ENCODE measurements at places on chromosomes 3 and 15.

DNA sequence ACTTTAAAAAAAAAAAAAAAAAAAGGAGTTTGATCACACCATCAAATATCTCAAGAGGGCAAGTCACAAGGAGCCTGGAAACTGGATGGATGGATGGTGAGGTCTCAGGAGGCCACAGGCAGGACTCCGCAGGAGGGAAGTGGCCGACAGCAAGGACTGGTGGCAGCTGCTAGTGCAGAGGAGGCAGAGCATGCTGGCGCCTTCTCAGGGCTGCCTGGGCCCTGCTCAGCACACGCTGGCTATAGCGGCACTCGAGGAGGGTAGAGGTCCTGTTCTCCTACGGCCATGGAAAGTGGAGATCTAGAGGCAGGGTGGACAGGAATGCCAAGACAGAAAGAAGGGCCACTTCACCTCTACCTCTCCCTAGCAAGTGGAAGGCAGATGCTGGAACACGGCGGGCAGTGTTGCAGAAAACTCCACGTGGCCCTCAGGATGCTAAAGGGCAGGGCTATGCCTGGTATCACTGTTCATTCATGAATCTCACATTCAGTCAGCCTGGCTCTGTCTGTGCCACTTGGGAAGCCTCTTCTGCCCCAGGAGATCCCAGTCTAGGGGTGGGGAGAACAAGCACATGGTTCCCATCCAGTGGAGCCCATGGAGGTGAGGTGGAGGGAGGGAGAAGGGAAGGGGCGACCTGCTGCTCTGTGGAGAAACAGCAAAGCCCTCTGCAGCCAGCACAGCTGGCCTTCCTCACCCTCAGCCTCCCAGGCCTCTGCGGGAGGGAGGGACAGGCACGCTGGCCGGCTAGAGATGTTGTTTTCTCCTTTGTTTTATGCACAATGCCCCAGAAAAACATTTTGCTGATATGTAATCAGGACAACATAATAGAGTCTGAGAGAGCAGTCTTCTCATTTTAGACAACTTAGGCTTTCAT is 71.0 kb downstream of the OXNAD1 start:
- DNase-seq = no peak

GRCh38 chr3:152279479-152279878 is 10.8 kb downstream of the MBNL1 start:
- DNase-seq = no peak

DNA sequence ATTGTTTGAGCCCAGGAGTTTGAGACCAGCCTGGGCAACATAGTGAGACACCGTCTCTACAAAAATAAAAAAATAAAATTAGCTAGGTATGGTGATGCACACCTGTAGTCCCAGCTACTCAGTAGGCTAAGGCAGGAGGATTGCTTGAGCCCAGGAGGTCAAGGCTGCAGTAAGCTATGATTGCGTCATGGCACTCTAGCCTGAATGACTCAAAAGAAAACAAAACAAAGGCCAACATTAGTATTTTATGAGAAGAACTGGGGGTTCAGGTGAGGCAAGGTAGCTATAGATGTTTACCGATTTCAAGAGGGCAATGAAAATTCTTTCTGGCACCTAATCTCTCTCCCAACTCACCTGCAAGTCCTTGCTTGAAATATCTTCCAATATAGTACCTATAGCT is 77.2 kb downstream of the GREM1 start:
- no peak for DNase-seq

- DNase-seq = no peak
Measured at GRCh38 chr15:38849046-38849445, 284.4 kb upstream of the RASGRP1 start.

DNA sequence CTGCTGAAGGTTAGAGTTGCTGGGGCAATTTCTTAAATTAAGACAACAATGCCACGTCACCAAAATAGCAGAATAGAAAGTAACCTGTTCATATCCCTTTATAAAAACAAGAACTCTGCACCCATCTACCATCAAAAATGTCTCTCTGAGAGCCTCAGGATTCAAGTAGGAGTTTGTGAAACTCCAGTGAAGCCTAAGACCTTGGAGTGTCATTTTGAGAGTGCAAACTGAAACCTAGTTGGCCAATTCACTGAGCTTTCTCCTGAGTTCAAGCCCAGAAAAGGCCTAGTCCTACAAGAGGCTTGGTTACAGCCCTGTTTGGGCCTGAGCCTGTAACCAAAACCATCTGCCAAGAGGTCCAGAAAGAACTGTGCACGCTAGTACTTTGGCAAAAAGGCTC is 335.1 kb downstream of the EFHB start:
- DNase-seq = no peak

- no peak for DNase-seq
Measured at GRCh38 chr15:82139823-82140268, 94.0 kb upstream of the MEX3B start.

GRCh38 chr3:136093771-136094170 is 102.4 kb downstream of the MSL2 start:
- no peak for DNase-seq

GRCh38 chr3:39378088-39378487 is 5.1 kb upstream of the SLC25A38 start:
- DNase-seq = peak; percentile 90

DNA sequence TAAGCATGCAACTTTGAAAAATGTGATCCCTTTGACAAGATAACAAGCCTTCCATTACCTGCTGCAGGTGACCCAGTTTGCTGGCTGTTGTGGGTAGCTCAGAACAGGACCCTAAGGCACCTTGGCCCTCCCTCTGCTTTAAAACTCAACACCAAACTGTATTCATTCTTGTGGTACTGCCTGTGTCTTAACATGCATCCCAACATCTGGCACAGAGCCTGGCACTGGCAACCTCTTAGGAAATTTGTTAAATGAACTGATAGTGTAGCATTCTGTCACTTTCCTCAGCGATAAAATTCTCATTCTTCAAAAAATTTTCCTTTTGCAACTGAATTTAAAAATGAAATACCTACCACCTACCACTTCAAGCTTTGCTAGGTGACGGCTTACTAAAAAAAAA is 287.3 kb upstream of the ADAMTS9 start:
- DNase-seq = no peak

- no peak for DNase-seq
Measured at GRCh38 chr3:73491287-73491662, 133.5 kb downstream of the PDZRN3 start.

- DNase-seq = no peak
Measured at GRCh38 chr3:109644746-109645145, 307.4 kb upstream of the DPPA4 start.

DNA sequence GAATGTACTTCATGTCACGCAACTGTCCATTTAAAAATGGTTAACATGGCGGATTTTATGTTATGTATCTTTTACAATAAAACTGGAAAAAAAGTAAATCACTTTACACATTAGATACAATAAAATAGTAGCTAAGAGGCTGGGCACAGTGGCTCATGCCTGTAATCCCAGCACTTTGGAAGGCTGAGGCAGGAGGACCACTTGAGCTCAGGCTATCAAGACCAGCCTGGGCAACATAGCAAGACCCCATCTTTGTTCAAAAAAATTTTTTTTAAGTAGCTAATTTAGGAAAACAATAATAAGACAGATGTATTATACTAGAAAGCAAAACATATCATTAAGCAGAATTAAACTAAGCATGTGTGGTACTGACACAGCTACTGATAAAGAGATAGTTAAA is 11.5 kb downstream of the RNF168 start:
- no peak for DNase-seq

DNA sequence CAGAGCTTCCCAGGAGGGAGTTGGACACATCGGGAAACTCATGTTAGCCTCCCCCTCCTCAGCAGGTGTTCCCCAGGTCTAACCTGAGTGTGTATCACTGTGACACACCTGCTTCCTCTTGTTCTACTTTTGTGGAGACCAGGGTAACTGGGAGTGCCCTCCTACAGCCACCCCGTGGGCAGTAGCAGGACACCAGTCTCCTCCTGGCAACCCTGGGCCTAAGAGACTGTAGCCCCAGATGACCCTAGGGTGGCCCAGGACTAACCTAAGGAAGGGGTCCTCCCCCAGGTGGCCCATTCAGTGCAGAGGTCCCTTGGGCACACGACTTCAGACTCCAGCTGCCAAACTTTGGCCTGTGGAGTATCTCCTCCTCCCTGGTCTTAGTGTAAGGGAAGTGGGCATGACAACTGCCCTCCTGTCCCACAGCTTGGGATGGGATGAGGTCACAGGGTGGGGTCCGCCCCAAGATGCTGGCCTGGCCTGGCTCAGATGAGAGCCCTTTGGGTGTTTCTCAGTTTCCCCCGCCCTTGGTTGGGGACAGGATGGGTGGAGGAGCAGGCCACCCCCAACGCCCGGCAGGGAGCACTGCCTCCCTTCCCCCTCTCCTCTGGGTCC is 4.8 kb downstream of the CSK start:
- peak; percentile 24 for DNase-seq

- no peak for DNase-seq
Measured at GRCh38 chr3:186788482-186789370, 5.3 kb downstream of the EIF4A2 start.

DNA sequence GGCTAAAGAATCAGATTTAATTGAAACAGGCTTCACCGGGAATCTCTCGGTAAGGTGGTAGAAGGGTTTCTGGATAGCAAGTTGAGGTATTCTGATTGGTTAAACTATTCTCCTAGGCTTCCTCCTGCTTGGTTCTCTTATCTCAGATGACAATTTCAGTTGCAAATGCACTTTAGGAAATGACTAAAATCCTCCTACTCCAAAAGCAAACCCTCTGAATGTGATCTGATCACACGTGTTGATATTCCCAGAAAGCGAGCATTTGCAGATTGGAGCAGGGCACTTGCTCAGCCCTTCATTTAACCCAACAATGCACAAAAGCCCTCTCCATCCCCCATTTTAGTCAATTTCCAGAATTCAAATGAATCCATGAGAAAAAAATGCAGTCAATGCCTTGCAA is 55.6 kb upstream of the ICE2 start:
- no peak for DNase-seq

- no peak for DNase-seq
Measured at GRCh38 chr3:150237490-150237889, 170.6 kb upstream of the TSC22D2 start.

DNA sequence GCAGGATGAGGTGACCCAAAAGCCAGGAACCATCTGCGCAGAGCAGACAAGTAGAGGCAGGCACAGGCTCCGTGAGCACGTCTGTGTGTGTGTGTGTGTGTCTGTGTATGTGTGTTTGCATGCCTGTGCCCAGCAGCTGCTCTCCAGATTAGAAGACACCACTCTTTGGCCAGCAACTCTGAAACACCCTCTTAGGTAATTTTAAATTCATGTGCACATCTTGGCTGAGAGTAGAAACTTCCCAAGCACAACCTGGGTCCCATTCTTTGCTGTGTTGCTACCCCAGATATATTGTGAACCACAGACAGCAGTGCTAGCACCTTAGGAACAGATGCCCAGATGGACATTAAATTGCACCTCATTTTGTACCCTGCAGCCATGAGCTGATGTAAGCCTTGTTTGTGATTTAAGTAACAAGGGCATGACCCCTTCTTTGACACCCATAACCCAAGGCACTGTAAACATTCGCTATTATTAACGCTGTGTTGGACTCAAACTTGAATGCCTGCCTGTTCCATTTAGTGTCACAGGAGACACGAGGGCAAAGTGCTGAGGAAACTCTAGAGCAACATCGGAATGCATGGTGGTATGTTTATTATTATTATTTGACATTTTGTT is at the start of gene FILIP1L:
FILIP1L (minus strand) TSS at position 89 of the 618 bp plus-strand sequence.
- no peak for DNase-seq

DNA sequence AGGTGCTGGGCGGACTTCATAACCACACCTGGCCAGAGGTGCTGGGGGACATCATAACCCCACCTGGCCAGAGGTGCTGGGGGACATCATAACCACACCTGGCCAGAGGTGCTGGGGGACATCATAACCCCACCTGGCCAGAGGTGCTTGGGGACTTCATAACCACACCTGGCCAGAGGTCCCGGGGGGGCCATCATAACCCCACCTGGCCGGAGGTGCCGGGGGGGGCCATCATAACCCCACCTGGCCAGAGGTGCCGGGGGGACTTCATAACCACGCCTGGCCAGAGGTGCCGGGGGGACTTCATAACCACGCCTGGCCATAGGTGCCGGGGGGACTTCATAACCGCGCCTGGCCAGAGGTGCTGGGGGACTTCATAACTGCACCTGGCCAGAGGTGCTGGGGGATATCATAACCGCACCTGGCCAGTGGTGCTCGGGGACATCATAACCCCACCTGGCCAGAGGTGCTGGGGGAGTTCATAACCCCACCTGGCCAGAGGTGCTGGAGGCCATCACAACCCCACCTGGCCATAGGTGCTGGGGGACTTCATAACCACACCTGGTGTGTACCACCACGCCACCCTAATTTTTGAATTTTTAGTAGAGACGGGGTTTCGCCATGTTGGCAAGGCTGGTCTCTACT is 10.7 kb upstream of the TUBGCP5 start:
- DNase-seq = no peak

DNA sequence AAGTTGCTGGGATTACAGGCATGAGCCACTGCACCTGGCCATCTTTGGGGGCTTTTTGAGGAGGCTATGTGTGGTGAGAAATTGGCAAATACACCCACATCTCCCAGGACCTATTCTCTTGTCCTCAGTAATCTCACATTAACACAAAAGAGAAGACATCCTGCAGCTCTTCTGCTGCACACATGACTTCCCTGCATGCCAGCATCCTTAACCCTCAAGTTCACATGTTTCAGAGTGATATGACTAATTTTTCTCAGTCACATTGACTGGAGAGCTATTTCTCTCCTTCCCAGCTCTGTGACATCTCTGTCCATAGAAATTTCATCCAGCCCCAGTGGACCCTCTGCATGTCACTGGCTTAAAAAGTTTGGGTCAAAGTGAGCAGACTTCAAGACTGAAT is 1.9 kb upstream of the SKIC8 start:
- DNase-seq = no peak

Measured in mucosa of descending colon (tissue), 3 donors.